ENCODE measurements at places on chromosomes 16 and 17.

DNA sequence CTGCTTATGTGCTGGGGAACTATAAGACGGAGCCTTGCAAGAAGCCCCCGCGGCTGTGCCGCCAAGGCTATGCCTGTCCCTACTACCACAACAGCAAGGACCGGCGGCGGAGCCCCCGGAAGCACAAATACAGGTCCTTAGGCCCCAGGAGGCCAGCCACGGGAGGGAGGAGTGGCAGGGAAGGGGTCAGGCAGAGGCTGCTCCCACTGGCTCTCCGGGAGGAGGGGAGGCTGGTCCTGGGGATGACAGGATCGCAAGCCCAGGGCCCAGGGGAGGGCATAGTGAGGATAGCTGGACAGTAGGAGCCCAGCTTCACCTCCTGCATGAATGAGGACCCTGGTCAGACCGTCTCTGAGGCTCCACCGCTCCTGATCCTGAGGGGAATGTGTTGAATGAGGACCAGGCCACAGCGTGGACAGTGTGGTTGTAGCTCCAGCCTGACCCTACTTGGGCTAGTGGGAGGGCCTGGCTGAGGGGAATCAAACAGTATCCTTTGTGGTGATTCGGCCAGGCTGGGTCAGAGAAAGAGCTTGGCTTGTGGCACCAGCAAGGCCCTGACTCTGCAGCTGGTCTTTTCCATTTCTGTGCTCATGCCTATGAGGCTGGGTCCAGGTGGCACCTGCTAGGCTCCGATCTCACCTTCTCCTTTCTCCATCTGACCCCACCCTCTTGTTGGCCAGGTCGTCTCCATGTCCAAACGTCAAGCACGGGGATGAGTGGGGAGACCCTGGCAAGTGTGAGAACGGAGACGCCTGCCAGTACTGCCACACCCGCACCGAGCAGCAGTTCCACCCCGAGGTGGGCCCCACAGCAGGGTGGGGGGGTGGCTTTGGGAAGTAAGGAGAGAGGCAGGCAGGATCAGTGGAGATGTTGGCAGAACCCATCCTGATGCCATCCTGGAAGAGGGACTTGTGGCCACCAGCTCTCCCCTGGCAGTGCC, 28.7 kb downstream of the UNK start:
- H3K4me3 ChIP-seq, result no peak overlapping the region
- H3K4me1 ChIP-seq, result no peaks in the 10 kb centered on the region
- H3K27me3 ChIP-seq, result no peaks in the 10 kb centered on the region
- no peak for DNase-seq

DNA sequence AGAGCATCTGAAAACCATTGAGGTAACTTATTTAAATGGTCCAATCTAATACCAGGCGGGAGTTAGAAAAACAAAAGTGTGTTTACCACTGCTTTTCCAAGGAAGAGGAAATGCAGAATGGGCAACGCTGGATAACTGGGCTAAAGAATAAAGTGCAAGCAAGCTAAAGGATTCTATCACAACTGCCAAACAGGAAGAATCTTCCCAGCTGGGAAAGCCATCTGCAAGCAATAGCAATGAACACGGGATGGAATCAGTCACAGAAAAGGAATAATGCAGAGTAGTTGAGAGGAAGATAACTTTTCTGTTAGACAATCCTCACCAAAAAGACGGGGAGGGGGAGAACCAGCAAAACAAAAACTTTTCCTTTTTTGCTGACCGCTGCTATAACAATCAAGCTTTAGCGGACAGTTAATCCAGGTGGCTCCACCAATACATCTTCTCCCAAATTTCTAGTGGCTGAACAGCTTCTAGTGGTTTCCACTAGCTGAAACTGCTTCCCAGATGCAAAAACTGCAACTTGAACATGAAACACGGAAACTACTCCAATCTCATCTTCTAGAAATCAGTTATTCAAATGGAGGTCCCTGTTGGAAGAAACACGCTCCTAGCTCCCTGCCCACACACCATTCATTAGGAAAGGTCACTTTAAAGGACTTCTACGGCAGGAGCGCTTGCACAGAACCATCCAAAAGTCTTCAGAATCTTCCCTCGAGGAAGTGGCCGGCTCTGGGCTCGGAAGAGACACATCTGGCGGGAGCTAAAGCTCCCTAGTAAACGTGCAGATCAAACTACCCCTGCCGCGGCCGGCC, 929 bp downstream of the TMEM11 start:
- peaks cover 14% of the 10 kb centered on the region for H3K4me1 ChIP-seq
- H3K27ac ChIP-seq, result peak overlapping the region; percentile 97
- H3K36me3 ChIP-seq, result no peaks in the 10 kb centered on the region
- DNase-seq, result no peak
- peak overlapping the region; percentile 94 for H3K4me3 ChIP-seq
- no peaks in the 10 kb centered on the region for H3K27me3 ChIP-seq

DNA sequence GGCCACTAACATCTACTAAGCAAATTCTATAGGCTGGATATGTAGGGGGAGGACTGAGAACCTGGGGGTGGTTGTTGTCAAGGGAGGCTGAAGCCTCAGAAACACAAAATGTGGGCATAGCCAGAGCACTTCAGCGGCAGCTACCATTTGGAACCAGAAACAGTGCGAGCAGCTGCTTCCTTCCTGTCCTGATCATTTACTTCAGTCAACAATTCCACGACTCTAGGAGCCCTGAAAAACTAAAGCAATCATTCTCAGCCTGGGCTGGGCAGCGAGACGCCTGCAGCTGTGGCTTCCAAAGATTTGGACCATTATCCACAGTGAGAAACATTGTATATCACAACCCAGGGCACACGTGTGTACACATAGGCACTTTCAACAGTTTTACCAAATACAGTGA, 93.9 kb upstream of the WSCD1 start:
- no peaks in the 10 kb centered on the region for H3K4me1 ChIP-seq
- no peaks in the 10 kb centered on the region for H3K36me3 ChIP-seq
- no peak overlapping the region for H3K27ac ChIP-seq
- no peak overlapping the region for H3K4me3 ChIP-seq
- DNase-seq, result no peak

DNA sequence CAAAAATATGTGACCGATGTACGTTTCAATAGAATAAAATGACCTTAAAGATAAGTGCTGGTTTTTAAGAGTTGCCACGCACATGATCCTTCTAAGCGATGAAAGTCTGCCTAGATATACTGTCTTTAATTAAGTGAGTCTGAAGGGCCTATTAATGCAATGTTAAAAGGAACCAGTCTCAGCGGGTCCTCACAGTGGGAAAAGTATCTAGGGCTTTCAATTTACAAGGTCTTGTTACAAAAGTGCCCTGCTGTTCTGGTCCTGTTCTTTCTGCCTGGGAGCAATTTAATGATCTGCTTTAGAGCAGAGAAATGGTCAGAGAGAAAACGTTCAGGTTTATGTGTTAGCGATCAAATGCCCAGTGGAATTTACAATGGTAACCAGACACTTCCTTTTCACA, 864.0 kb downstream of the KCNJ2 start:
- peaks cover 46% of the 10 kb centered on the region for H3K27me3 ChIP-seq
- peaks cover 4% of the 10 kb centered on the region for H3K4me1 ChIP-seq
- peak; percentile 10 for DNase-seq
- no peak overlapping the region for H3K4me3 ChIP-seq

GRCh38 chr16:87836844-87837581, 32.3 kb downstream of the SLC7A5 start:
- DNase-seq, result no peak
- H3K4me1 ChIP-seq, result no peaks in the 10 kb centered on the region
- H3K27ac ChIP-seq, result no peak overlapping the region
- H3K27me3 ChIP-seq, result no peaks in the 10 kb centered on the region

- no peaks in the 10 kb centered on the region for H3K36me3 ChIP-seq
- H3K4me1 ChIP-seq, result no peaks in the 10 kb centered on the region
- H3K27ac ChIP-seq, result no peak overlapping the region
- no peak overlapping the region for H3K4me3 ChIP-seq
These were observed 7.2 kb upstream of the MRTFB start for GRCh38 chr16:14063618-14064581.

GRCh38 chr17:79400989-79401703, 209.7 kb downstream of the RBFOX3 start:
- H3K36me3 ChIP-seq, result no peaks in the 10 kb centered on the region
- peaks cover 24% of the 10 kb centered on the region for H3K27me3 ChIP-seq
- H3K4me1 ChIP-seq, result peaks cover 6% of the 10 kb centered on the region
- peak overlapping the region; percentile 52 for H3K4me3 ChIP-seq

DNA sequence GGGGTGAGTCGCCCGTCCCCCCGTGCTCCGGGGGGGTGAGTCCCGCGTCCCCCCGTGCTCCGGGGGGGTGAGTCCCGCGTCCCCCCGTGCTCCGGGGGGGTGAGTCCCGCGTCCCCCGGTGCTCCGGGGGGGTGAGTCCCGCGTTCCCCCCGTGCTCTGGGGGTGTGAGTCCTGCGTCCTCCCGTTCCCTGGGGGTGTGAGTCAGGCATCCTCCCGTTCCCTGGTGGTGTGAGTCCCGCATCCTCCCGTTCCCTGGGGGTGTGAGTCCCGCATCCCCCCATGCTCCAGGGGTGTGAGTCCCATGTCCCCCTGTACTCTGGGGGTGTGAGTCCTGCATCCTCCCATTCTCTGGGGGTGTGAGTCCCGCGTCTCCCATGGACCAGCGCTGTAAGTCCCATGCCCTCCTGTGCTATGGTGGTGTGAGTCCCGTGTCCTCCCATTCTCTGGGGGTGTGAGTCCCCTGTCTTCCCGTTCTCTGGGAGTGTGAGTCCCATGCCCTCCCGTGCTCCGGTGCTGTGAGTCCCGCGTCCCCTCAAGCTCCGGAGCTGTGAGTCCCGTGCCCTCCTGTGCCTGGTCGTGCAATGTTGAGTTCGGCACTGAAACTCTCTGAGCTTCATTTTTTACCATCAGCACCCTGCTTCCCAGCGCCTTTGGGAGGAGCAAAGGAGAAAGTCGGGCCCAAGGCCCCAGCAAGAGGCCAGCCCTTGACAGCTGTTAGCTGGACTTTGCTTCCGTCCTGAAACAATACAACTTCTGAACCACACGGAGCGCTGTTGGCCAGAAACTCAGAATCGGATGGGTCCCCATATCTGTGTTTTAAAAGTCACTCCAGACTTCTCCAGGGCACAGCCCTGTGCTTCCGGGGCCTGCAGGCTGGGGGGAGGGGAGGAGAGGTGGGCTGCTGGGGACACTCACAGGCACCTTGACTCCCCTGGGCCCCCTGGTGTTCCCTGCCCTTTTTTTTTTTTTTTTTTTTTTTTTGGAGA, 11.5 kb upstream of the ZC3H18 start:
- H3K27ac ChIP-seq, result no peak overlapping the region
- H3K4me3 ChIP-seq, result no peak overlapping the region
- DNase-seq, result no peak
- H3K4me1 ChIP-seq, result no peaks in the 10 kb centered on the region

DNA sequence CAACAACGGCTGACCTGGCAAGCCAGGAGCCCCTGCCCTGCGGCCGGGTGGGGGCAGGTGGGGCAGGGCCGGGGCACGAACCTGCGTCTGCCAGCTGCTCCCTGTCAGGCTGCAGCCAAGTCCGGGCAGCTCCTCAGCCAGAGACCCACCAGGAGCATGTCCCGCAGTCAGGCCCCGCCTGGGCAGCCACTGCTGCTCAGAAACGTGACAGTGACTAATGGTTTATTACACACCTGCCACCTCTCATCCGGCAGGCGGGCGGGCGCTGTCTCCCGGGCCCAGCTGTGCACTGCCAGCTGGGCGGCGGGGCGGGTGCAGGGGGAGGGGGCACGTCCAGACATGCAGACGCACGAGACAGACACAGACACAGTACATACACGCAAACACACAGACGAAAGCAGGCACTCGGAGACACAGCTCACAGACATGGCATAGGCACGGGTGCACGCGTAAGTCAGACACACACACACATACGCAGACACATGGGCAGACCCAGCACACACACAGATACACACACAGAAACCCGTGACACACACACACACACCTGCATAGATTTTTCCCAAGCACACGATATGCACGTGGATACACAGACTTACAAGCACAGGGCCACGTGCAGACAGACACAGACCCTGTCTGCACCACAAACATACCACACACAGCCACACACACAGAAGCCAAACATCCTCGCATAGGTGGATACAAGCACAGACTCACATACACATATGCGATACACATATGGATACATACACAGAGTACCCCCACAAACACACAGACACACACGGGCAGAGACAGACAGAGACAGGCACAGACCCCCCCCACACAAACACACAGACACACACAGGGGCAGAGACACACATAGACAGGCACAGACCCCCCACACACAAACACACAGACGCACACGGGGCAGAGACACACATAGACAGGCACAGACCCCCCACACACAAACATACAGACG, 248.3 kb upstream of the CIBAR2 start:
- H3K4me1 ChIP-seq, result peaks cover 7% of the 10 kb centered on the region
- H3K27me3 ChIP-seq, result no peaks in the 10 kb centered on the region
- no peak for DNase-seq
- H3K36me3 ChIP-seq, result no peaks in the 10 kb centered on the region

DNA sequence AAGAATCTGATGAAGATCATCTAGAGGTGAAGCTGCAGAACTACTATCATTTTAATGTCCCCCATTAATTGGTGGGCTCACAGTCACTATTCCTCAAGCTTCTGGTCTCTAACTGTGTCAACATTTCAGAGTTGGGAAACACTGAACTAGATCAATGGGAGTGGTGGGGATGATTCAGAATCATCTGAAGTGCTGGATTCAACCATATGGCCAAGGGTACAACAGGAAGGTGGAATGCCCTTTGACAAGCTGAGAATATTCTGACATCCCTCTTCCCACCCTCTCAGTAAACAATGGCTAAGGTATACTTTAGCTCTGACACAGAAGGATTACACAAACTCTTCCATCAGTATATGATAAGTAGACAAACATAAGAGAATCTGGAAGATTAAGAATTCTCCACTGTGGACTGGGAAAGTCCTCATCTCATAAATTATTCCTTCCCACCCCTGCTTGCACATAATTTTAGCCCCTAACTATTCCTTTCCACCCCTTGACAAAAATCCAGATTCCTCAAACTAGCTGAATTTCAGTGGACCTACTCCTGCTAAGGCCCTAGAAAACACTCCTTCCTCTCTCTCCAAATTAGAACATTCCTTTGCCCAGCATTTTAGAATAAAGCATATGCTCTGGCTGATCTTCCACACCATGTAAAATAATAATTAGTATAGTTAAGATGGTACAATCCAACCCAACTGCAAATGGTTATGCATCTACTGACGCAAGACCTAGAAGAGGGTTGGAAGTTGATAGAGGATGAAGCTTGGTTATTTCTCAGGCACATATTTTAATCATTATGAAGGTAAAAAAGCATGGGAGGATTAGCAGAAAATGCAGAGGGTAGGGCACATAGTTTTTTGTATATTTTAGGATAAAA, 16.3 kb upstream of the RFFL start:
- H3K27ac ChIP-seq, result no peak overlapping the region
- H3K27me3 ChIP-seq, result no peaks in the 10 kb centered on the region
- no peak for DNase-seq
- no peak overlapping the region for H3K4me3 ChIP-seq
- no peaks in the 10 kb centered on the region for H3K36me3 ChIP-seq

GRCh38 chr17:49545007-49545660, 30.5 kb upstream of the NXPH3 start:
- no peaks in the 10 kb centered on the region for H3K27me3 ChIP-seq
- H3K36me3 ChIP-seq, result no peaks in the 10 kb centered on the region
- H3K4me3 ChIP-seq, result no peak overlapping the region
- no peak overlapping the region for H3K27ac ChIP-seq
- peaks cover 7% of the 10 kb centered on the region for H3K4me1 ChIP-seq

GRCh38 chr16:7628981-7629380, 296.3 kb downstream of the RBFOX1 start:
- H3K4me1 ChIP-seq, result peaks cover 4% of the 10 kb centered on the region
- no peak overlapping the region for H3K27ac ChIP-seq
- no peak for DNase-seq
- H3K4me3 ChIP-seq, result no peak overlapping the region
- H3K27me3 ChIP-seq, result no peaks in the 10 kb centered on the region
